ENCODE measurements at places on chromosomes 11 and 22.

- no peak for DNase-seq
Observed at GRCh38 chr22:24481641-24482040, 13.5 kb upstream of the UPB1 start.

DNA sequence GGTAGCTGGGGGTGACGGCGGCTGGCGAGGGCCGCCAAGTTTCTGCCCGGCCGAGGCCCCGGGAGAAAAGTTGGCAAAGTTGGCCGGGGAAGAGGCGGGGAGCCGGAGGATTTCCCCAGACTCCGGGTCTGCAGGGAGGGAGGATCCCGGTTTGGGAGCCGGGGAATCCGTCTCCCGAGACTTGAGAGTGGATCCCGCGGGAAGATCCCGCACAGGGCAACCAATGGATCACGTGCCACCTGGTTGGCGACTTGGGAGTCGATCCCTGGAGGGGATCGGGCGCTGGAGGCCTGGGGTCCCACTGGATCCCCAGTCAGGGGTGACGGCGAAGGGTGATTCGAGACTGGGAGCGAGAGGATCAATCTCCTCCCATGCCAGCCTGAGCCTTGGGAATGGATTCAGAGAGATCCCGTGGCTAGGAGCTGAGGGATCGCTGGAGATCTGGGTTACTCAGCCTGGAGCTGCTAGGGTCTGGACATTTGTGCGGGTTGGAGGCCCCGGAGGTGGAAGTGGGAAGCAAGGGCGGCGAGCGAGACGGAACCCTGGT lies 394 bp downstream of the KIAA1671 start:
- DNase-seq: no peak

DNA sequence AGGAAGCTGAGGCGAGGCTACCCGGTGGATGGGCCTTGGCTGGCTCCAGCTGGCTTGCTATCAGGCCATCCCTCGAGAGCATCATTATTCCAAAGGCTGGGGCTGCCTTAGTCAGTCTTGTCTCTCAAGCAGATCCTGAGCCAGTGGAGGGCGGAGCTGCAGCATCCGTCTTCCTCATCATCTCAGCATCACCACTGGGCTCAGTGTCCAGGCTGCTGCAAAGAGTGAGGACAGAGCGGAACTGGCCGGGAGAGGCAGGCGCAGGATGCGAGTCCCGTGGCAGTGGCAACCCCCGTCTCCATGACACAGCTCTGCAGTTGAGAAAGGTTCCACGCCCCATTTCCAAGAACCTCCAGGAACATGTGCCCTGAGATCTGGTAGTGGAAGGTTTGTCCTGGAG lies 4.4 kb downstream of the TP53I11 start:
- no peak for DNase-seq

DNA sequence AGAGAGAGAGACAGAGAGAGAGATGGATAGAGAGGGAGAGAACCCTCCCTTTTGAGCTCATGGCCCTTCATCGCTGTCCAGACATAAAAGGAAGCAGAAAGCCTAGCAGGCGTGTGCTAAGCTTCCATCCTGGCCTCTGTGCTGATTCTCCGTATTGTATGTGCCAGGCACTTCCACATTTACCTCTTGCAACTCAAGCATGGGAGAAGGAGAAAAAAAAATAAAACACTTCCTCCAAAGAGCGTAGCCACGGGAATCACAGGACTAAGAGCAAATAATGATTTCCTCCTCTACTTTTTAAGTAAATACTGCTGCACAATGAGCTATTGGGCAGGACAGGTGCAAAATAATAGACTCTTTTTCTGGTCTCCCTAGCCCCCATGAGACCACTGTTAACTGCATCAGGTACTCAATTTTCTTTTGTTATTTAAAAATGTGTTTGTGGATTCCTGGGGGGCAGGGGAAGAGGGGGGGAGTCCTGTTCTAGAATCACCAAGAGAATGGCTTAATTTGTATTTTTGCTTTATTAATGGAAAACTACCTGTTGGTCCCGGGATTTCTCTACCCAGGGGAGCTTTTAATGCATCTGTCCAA lies 154.3 kb downstream of the NXPE2 start:
- no peak for DNase-seq

DNA sequence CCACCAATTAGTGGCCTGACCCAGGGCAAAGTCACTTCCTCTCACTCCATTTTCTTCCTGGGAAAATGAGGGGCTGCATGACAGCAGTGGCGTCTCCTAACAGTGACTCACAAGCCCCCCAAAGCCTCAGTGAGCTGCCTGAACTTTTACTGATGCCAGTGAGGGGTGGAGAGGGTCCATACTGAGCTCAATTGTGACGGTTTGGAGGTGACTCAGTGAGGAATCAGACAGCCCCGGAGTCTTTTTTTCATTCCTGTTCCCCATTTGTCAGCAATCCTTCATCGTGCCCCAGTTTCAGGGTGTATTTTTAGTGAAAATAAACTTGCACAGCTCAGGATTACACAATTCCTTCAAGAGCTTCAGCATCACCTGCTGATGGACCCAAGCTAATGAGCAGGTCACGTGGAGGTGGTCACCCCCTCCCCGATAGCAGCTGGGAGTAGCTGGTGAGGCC lies 30.1 kb upstream of the RASD2 start:
- DNase-seq: no peak

GRCh38 chr11:11569936-11570491 lies 51.8 kb downstream of the GALNT18 start:
- no peak for DNase-seq

DNA sequence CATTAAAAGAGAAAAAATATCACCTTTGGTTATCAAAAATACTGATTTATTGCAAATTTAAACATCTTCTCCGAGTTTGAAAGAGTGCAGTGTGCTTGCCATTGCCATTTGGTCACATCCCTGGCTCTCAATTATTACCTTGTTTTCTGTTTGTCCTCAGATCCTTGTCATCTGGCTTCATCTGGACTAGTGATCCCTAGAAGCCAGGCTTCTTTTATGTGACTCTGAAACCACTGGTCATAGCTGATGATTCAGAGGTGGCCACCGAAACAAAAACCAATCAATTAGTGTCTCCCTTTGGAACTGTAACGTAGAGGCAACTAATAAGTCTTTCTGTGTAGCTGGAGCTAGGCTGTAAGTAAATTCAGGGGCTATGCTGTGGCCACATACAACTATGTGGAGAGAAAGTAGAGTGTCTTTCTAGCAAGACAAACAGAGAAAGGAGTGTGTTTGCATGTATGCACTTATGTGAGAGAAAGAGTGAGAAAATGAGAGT lies 237.9 kb downstream of the LUZP2 start:
- DNase-seq: no peak

DNA sequence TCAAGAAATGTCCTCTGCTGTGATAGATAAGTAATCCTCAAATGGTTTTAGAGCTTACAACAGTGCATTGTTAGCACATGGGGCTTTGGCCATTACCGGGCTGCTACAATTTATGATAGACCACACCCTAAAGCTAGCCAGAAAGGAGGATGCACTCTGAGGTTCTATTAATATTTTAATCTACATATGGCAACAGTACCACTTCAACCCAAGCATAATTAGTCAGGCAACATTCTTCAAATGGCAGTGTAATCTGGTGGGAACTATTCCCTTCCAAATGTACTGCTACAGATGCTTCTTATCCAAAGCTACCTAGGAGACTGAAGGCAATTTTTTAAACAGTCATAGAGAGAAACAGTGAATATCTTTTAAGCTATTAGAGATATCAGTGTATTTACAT lies 697.6 kb downstream of the KCNA4 start:
- no peak for DNase-seq
